ENCODE measurements at places on chromosomes 3 and 15. TPM values are rescaled to one million over a fixed set of nuclear protein-coding genes. Genes with fewer than 3 reads are reported as not detected.
A peak's percentile ranks its signal among the peaks of the same experiment; 100 is the strongest.

DNA sequence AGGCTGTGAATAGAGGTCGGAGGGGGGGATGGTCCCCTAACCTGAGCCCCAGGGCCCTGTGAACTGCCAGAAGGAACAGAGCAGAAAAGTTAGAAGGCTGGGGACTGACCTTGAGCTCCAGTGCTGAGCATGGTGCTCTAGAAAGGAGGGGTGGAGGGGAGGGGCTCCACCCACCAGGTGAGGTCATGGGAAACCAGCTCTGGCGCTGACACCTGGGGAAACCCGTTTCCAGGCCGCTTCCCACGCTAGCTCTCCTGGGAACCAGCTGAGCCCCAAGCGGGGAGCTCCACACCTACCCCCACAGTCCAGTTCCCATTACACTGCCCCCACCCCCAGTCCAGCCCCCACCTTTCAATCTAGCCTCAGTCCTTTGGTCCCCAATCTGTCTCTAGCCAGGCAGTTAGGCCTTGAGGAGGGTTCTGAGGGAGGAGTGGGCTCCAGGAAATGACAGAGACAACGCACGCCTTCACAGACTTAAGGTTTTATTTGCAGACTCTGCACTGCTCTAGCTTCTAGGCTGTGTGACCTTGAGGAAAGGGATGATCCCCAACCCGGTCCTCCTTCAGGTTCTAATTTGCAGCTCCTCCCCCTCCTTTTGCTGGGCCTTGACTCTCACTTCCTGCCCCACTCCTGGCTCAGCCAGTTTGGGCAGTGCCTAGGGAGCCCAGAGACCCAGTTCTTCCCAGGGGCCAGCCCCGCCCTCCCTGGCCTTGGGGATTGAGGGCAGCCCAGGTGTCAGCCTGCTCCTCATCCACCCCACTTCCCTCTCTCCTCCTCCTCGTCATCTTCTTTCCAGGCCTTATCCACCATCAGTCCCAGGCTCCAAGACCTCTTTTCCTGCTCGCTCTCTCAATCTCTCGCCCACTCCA lies 2.1 kb downstream of the RHOV start:
- ATAC-seq, result peak; percentile 64

DNA sequence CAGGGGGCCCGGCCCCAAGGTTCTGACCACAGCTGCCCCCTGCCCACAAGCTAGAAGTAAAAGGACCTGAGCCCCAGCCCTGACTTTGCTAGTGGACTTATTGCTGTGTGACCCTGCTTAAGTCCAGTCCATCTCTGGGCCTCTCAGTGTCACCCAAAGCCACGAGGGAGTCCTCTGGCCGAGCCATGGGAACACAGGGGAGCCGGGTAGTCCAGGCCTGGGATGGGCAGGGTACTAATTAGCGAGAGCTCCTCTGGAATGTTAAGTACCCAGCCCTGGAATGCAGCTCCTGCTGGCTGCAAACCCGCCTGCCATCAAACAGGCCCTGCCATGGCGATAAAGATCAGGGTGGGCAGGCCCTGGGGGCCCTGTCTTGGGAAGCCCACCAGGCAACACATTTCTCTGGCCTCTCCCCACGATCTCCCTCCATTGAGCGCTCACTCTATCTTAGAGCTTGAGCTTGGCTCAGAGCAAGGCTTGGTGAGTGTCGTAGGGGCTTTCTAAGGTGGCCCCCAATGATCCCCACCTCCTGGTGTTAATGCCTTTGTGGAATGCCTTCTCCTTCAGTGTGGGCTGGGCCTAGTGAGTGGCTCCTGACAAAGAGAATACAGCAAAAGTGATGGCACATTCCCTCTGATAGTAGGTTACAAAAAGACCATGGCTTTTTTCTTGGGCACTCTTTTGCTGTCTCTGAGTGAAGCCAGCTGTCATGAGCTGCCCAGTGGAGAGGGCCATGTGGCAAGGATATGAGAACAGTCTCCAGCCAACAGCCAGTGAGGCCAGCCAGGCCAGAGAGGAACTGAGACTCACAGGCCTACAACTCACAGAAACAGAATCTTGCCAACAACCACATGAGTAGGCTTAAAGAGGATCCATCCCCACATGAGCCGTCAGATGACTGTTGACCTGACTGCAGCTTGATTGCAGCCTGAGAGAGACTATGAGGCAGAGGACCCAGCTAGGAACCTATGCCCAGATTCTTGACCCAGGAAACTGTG lies 133.1 kb downstream of the SMAD6 start:
- ATAC-seq, result no peak

- peak; percentile 86 for ATAC-seq
Measured at GRCh38 chr15:100111125-100112060, 230.4 kb downstream of the ADAMTS17 start.

Gene MAP6D1
- total RNA-seq, result 2.0 TPM

Gene LRRC57
- total RNA-seq, result 18.7 TPM

- no peak for ATAC-seq
Measured at GRCh38 chr3:46462111-46462510, 2.6 kb downstream of the LTF start.

Gene CCDC54
- total RNA-seq, result not detected

Gene P2RY13
- not detected for total RNA-seq

Gene ZNF660
- total RNA-seq, result 0.08 TPM

Data from activated T-helper 17 cell treated with anti-CD3 and anti-CD28 coated beads, Interleukin-2, amount 50 U/mL, for 72 hours (primary cell).